ENCODE measurements at places on chromosomes 3 and 15. TPM values are rescaled to one million over a fixed set of nuclear protein-coding genes. Genes with fewer than 3 reads are reported as not detected.

Gene SCN5A
- total RNA-seq = 2.7 TPM

Gene SLC24A5
- total RNA-seq = not detected

Gene ROBO2
- 2.9 TPM for total RNA-seq

Gene FBXO40
- not detected for total RNA-seq

Gene P2RY12
- total RNA-seq = not detected

Gene TUSC7
- total RNA-seq = not detected

Gene CILP
- 1.8 TPM for total RNA-seq

Gene TGM4
- not detected for total RNA-seq

Gene CIB2
- total RNA-seq = 6.7 TPM

Gene ISL2
- total RNA-seq = not detected

Gene FILIP1L
- 106 TPM for total RNA-seq

Gene CCRL2
- not detected for total RNA-seq

Gene LYZL4
- not detected for total RNA-seq

Gene FAM81A
- total RNA-seq = not detected

Gene DTWD1
- 18.4 TPM for total RNA-seq

Gene SMCO1
- not detected for total RNA-seq

Gene SLC28A1
- total RNA-seq = not detected

Gene TLR9
- not detected for total RNA-seq

Gene LINGO1
- 18.3 TPM for total RNA-seq

Gene ADPRH
- total RNA-seq = 32.1 TPM

Data from ascending aorta (tissue), 2 donors.